HuH-7 (cell line): ENCODE measurements at places on chromosomes 11 and 22.

DNA sequence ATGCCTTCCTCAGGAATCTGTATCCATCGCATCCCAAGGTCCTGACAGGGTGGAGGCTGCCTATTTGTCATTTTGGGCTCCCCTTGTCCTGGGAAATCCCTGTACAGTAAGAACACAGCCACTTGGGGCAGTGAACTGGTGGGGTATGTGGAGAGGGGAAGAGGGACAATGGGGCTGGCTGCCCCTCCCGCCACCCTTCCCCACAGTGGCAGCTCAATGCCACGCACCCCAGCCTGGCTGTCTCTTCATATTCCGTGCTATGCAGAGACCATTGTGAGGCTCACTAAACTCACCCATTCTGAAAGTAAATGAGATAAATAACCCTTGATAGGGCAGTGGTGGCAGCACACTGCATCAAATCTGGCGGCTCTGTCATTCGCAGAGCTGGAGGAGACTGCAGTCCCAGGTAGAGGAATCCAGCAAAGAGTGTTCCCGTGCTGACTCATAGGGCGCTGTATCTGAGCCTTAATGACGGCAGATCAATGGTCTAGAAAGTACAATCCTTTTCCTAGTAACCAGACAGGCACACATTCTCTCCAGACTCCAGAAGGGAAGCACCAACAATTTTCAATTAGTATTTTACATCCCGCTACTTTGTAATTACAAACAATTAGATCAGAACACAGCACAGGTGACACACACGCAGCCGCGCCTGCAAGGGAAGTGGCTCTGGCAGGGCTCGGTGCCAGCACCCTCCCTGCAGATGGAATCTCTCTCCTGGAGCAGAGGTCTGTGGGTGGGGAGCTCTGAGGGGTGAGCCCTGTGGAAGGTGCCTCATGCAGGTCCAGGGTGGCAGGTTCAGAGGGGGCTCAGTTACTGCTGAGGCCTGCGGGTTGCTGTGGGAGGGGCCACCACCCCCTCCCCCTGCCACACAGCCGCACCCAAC is 167.9 kb upstream of the B3GAT1 start:
- no peak for DNase-seq

DNA sequence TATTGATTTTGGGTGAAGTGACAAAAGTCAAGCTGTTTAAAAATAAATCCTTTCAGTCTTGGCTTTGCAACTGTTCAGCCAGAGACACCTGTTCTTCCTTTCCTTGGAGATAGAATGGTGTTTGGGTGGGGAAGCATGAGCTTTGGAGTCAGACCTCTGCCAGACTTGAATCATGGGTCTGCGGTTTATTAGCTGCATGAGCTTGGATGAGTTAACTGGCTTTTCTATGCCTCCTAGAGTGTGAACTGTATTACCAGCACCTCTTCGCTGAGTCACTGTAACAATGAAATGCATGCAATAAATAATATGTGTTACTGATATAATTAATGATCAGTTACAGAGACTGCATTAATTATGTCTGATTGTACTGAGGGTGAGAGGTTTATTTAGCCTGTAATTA is 13.5 kb upstream of the MYEOV start:
- DNase-seq: no peak

GRCh38 chr22:41846268-41846987 is 13.5 kb downstream of the SREBF2 start:
- DNase-seq: no peak

DNA sequence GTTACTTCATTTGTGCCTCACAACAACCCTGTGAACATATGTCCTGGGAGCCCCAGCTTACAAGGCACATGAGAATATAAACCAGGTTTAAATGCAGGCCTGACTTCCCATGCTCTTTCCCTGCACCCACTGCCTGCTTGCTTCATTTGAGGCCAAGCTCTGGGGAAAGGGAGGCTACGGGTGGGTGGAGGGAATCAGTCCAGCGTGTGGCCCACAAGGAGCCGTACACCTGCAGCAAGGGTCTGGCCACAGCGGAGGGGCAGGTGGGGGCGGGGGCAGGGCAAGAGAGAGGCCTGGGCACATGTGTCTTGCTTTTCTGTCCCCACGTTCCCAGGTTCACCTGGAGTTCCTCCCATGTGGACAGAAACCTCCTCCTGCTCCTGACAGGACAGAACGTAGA is 26.2 kb downstream of the FAM83F start:
- DNase-seq: no peak

DNA sequence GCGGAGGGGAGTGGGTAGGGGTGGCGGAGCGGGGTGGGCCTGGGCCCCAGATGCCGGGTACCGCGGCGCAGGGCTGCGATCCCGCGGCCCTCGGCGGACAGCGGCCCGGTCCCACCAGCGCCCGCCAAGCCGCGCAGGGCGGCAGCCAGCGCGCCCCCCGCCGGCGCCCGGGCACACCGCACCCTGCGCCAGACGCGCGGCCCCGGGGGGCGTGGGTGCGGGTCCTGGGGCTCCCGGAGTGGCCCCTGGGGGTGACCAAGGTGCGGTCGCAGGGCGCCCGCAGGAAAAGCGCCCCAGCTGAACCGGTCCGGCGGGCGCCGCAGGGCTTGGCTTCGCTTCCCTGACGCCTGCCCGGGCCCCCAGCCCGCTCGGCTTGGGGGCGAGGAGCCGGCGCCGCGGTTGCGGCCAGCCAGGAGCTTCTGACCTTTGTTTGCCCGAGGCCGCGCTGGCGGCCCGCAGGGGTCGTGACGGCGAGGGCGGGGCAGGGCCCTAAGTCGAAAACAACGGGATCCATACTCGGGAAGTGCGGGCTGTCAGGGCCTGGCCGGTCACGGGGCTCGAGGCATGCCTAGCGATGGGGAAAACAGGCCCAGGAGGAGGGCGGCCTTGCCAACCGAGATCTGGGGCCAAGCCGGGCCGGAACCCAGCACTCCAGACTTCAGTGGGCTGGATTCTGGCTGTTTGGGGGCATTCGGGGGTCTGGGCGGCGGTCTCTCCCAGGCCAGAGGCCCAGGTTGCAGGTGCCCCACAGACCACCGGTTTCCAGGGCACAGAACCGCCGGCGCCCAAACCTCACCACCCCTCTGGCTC is 581 bp upstream of the AP5B1 start:
- peak; percentile 72 for DNase-seq

GRCh38 chr11:91097083-91097482 is 874.2 kb upstream of the CHORDC1 start:
- no peak for DNase-seq

DNA sequence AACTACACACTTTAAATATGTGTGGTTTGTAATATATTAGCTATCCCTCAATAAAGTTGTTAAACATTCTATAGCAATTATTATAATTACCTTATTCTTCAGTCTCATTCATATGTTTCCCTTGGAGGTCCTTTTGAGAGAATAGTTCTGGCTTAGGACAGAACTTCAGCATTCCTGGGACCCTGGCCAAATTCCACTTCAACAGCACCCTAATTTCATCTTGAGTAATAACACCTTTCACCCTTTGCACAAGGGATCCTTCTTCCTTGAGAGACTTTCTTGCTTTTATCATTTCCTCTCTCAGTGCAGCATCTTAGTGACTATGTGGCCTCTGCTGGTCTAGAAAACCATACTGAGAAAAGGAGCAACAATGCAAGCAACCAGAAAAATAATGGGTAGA is 255.9 kb downstream of the C11orf87 start:
- DNase-seq: no peak

GRCh38 chr11:1447845-1448825 is 38.4 kb downstream of the MOB2 start:
- DNase-seq: no peak

DNA sequence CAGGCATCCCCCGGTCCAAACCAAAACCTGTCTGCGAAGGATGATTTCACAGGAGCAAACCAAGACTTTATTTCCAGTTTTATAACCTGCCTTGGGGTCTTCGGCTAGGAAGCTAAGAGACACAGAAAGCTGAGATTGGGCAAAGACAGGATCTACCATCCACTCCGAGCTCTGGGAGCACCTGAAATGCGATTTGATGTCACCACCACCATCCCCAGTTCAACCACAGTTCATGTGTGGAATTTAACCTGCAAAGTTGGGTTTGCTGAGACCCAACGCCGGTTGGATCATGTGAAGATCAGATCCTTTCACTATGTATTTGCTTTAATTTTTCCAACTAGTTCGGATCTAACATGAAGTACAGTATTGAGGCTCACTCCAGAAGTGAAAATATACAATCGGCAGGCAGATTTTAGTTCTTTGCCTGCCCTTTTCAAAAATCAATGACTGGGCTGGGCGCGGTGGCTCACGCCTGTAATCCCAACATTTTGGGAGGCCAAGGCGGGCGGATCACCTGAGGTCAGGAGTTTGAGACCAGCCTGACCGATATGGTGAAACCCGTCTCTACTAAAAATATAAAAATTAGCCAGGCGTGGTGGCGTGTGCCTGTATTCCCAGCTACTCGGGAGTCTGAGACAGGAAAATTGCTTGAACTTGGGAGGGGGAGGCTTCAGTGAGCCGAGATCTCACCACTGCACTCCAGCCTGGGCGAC is 1.4 kb upstream of the C11orf24 start:
- DNase-seq: no peak

DNA sequence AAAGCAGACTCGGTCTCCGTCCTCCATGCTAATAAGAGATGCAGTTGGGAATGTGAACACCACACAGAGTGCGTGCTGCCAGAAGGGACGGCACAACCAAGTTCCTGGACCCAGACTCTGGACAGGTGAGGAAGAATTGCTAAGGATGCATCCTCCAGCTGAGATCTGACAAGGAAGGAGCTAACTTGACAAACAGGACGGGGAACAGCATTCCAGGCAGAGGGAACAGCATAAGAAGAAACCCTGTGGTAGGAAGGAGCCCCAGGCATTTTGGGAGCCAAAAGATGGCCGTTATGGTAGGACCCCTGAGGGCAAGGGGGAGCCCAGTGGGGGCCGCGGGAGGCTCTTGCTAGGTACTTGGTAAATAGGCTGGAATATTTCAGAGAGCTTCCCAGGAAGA is 6.0 kb downstream of the OSM start:
- DNase-seq: no peak

GRCh38 chr11:8194956-8195355 is 26.1 kb upstream of the RIC3 start:
- no peak for DNase-seq

DNA sequence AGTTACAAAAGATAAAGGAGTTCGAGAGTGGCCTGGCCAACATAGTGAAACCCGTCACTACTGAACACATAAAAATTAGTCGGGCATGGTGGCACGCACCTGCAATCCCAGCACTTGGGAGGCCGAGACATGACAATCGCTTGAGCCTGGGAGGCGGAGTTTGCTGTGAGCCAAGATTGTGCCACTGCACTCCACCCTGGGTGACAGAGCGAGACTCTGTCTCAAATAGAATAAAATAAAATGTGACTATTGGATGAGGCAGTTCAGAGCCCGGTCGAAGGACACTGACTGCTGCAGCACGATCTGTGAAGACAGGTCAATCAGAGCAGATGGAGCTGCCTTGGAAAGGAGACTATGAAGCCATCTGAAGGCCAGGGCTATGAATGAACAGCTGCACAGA is 37.7 kb upstream of the ANO1 start:
- DNase-seq: no peak

DNA sequence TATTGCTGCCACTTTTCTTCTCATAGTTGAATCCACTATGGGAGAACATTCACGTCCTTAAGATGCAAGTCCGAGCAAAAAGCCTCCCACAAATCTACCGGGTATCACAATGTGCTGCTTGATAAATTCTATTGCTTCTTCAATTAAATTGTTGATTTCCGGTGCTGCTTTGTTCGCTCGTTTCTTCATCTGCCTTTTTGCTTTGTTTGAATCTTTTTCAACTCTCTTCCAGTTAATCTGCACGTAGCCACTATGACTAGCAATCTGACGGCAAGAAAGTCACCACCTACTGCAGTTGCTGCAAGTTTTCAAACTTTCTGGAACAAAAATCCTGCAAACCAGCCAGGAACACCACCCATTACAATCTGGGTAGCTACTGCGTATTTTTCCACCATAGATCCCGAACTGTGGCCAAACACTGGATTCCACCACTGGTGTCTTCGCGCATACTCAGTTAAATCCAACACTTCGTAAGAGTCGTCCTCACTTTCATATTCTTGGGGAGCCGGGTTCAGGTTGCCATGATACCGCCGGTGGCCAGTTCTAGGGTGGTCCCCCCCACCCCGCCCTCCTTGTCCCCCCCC is 59.1 kb downstream of the CLMP start:
- DNase-seq: no peak

DNA sequence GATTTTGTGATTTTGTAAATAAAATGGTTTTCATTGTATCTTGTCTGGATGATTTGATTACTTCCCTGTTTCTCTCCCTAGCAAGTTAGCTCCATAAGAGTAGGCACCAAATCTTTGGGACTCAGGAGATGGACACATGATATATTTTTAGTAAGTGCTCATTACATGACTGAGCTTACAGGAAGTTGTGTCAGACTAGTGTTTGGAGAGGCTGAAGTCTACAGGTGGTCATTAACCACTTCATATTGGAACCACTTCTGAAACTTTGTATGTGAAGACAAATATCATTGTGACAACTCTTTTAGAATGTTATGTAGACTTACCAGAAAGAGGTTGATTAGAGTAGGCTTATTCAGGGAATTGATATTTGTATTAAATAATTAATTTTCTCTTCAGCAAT is 19.1 kb downstream of the ARHGAP42 start:
- DNase-seq: no peak

GRCh38 chr11:48054994-48055291 is 74.6 kb downstream of the PTPRJ start:
- DNase-seq: no peak

DNA sequence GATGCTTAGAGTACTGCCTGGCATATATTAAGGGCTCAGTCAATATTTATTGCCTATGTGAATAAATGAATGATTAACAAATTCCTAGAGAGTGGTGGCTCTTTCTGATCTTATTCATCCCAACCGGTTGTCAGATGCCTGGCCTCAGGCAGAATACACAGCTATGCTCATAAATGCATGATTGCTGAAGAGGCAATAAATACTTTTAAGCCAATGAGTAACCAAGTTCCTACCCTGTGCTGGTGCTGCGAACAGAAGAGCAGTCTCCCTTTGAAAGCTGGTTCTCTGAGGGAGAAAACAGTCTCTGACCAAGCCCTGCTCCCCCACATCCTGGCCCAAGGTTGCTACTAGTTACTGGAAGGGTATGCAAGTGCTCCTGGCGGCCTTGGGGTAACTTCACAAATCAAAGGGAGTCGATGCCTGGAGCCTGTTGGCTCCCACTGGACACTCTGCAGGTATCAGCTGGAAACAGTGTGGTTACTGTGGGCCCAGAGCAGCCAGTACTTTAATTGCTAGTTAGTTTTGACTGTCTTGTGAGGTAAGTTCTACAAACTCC is 2.8 kb downstream of the USH1C start:
- peak; percentile 73 for DNase-seq

GRCh38 chr22:33575041-33575440 is 345.2 kb downstream of the LARGE1 start:
- DNase-seq: no peak

DNA sequence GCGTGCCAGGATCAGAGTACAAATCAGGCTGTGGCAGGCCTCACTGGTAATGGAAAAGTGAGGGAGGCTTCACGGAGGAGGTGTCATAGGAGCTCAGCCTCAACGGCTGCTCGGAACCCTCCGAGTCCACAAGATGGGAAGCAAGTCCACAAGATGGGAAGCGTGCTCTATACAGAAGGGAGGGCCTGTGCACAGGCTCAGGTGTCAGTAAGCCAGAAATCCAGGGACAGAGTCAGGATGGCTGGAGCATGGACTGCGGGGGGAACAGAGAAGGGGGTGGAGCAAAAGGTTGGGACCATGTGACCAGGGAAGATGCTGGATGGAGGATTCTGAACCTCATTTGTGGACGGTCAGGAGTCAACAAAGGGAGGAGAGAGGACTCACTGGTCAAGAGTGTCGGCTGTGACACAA is 3.4 kb upstream of the DPP3 start:
- DNase-seq: no peak
